Left ventricle myocardium inferior (tissue), 1 donor: ENCODE measurements at places on chromosomes 6 and 20. TPM values are rescaled to one million over a fixed set of nuclear protein-coding genes. Genes with fewer than 3 reads are reported as not detected.

DNA sequence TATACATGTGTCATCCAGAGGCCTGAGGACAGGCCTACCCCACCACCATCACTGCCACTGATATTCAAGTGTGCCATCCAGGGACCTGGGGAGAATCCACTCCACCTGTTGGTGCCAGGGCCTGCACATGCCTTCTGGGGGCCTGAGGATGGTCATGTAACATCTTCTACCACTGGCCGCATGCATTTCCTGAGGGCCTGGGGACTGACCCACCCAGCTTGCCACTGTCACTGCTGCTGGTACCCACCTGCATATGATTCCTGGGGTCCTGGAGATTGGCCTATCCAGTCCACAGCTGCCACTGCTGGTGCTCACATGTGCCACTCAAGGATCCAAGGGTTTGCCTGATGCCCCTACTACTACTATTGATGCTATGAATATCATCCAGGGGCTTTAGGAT, 184.3 kb upstream of the SYNCRIP start:
- DNase-seq, result no peak

Gene PACSIN1
- total RNA-seq, result 15.2 TPM

Gene SYNDIG1
- total RNA-seq, result 21.4 TPM

DNA sequence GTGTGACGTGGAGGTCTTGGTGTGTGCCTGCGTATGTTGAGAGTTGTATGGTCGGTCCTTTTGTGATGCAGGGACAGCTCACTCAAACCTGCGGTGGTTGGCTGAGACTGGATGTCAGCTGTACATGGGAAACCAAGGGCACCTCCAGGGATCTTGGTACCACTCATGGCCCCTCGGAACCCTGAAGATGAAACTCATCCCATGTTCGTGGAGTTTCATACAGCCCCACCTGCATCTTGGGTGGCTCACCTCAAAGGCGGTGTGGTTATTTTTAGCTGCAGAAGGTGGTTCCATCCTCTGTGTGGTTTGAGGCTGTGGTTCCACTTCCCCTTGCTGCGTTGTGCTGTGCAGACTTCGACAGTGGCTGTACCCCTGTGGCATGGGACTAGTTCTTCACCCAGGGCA, 52.6 kb upstream of the SLC22A1 start:
- no peak for DNase-seq

Gene PPP1R16B
- 6.3 TPM for total RNA-seq

Gene SYTL3
- total RNA-seq, result 11.2 TPM

DNA sequence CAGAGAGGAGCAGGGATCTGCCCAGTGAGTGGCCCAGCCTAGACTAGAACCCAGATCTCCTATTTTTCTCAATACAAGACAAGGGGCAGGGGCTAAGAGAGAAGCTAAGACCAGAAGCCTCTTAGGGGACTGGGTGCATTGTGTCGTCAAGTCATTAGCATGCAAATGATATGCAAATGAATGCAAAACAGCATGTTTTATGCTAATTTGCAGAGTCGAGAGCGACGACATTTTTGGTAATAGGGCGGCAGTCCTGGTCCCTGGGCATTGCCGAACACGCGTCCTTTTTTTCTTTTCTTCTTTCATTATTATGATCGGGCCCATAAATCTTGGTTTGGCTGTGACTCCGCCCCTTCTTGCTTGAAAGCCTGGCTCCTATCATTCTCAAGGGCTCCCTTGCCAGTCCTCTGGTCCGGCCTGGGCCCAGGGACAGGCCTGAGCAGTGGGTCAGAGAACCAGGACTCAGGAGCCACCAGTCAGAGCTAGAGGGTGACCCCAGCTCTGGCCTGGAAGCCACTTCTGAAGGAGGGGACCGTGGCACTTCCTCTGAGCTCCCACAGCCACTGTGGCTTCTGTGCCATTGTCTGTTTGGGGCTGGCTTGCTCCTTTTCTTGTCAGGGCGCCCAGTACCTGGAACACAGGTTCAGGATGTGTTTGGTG, 32.0 kb upstream of the SCRT2 start:
- no peak for DNase-seq

Gene CST1
- not detected for total RNA-seq

DNA sequence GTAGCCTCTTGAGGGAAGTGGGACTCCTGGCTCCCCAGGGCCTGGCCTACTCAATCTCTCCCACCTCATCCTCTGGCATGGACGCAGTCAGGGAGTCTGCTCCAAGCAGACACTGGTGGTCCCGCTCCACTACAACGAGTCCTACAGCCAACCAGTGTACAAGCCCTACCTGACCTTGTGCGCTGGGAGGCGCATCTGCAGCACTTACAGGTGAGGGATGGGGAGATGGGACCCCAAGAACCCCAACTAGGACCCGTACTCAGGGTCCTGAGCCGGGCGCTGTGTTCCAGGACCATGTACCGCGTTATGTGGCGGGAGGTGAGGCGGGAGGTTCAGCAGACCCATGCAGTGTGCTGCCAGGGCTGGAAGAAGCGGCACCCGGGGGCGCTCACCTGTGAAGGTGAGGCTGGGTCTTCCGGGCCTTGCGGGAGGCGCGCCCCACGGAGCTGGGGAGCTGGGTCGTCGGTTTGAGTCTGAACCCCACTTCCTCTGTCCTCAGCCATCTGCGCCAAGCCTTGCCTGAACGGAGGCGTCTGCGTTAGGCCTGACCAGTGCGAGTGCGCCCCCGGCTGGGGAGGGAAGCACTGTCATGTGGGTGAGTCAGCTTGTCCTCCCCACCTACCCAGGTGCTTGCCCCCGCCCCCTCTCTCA, 2.1 kb downstream of the EGFL8 start:
- DNase-seq, result no peak

Gene SIGLEC1
- 6.4 TPM for total RNA-seq

DNA sequence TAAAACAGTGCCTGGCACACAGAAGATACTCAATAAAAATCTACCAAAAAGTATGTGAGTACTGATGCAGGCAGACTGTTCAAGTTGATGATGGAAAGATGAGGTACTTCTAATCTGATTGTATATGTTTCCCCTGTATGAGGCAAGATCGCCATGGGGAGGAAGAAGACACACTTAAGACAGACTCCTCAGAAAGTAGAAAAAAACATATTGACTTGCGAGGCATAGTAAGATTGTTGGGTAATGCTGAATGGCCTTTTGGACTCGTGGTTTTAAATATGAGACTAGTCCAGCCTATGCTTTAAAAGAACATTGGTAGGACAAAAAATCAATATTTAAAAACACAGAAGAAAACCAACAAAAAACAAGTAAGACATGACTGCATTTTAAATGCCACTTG, 72.6 kb downstream of the SHPRH start:
- DNase-seq, result no peak

DNA sequence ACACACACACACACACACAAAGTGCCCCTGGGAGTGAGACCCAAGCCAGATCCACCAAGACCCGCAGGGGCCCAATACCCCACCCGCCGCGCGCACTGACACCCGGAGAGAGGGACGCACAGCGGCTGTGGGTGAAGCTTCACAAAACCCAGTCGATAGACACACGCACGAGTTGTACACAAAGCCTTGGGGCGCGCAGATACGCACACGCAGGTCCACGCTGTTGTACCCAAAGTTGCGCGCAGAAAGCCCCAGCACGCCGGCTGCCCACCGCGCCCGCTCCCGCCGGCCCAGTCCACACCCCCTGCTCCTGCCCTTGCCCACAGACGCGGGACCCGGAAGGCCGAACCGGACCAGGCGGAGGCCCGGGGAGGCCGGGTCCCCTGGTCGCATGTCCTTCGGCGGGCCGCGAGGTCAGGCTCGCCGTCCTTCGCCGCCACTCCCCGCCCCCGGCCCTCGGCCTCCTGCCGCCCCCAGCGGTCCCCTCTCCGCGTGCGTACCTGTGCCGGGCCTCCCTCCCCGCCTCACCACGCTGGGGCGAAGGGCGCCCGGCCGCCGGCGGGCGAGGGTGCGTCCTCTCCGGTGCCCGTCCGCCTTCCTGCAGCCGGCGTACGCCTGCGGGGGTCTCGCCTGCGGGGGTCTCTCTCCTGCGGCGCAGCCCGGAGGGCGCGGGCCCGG, at the start of gene TMEM74B:
TMEM74B (minus strand) TSS at position 344 of the 678 bp plus-strand sequence. CDS start 1,180 bp downstream, outside the sequence.
- DNase-seq, result no peak

Gene OR12D3
- total RNA-seq, result not detected

GRCh38 chr6:38391626-38392579, 247.8 kb downstream of the BTBD9 start:
- DNase-seq, result no peak
